Stimulated activated CD8-positive, alpha-beta memory T cell treated with anti-CD3 and anti-CD28 coated beads, Interleukin-2, amount 100 ng/mL, for 1 hour (primary cell): ENCODE measurements at places on chromosomes 7 and 10.

DNA sequence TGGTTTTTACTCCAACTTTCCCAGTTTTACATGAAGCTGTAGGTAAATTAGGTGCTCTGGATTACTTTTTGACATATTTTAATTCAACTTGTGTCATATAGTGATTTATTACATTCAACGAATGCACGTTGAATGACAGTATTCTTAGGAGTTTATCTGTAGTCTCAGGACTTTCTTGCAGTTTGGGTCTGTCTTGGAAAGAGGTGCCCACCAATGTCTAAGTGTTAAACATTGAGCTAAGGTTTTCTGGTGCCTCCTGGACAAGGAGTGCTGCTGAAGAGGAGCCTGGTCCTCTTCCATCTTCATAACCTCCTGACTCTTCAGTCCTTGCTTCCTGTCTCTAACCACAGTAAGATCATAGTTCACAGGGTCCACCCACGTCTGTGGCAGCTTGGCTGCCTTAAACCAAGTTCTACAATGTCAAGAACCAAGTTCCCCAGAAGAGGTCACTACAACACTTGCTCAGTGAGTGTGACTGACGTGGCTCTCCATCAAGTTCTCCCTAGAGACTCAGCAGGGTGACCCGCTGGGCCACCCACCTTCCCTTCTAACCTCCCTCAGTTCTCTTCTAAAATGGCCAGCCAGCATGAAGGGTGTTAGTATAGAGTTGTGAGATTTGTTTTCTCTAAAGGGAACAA lies 6.1 kb downstream of the NPY start:
- no peak for DNase-seq

- no peak for DNase-seq
These were observed 5.8 kb upstream of the KCNH2 start for GRCh38 chr7:150983893-150984368.

GRCh38 chr7:122311734-122312450 lies 7.3 kb upstream of the FEZF1 start:
- no peak for DNase-seq

DNA sequence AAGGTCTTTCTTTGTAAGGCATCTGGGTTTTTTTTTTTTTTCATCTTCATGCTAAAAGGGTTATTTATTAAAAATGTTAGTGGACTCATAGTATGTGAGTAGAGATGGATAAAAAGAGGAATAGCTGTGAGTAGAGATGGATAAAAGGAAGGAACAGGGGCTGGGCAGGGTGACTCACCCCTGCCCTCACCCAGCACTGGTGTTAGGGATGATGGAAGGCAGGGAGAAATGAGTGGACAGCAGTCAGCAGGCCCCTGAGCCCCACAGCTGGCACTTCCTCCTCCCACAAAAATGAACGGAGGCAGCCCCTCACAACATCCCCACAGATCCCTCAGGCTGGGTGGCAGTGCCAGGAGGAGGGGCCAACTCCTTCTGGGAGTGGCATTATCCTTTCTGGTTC lies 39.3 kb downstream of the ANTXRL start:
- DNase-seq = no peak

- DNase-seq = no peak
These were observed 254.3 kb downstream of the ELFN1 start for GRCh38 chr7:1924258-1924817.

GRCh38 chr10:95287281-95287680 lies 3.5 kb downstream of the PDLIM1 start:
- DNase-seq = no peak
